ENCODE measurements at places on chromosomes 6 and 20. TPM values are rescaled to one million over a fixed set of nuclear protein-coding genes. Genes with fewer than 3 reads are reported as not detected.
A peak's percentile ranks its signal among the peaks of the same experiment; 100 is the strongest.

The NKAPL gene
- 1.9 TPM for total RNA-seq

The CTCFL gene
- total RNA-seq = 0.17 TPM

The SCRT2 gene
- not detected for total RNA-seq

The TTI1 gene
- total RNA-seq = 19.1 TPM

The ABHD12 gene
- total RNA-seq = 81.1 TPM

The GGTLC1 gene
- total RNA-seq = 0.40 TPM

The ALDH8A1 gene
- total RNA-seq = 1.0 TPM

The DHX16 gene
- 31.2 TPM for total RNA-seq

The LINC00237 gene
- total RNA-seq = not detected

DNA sequence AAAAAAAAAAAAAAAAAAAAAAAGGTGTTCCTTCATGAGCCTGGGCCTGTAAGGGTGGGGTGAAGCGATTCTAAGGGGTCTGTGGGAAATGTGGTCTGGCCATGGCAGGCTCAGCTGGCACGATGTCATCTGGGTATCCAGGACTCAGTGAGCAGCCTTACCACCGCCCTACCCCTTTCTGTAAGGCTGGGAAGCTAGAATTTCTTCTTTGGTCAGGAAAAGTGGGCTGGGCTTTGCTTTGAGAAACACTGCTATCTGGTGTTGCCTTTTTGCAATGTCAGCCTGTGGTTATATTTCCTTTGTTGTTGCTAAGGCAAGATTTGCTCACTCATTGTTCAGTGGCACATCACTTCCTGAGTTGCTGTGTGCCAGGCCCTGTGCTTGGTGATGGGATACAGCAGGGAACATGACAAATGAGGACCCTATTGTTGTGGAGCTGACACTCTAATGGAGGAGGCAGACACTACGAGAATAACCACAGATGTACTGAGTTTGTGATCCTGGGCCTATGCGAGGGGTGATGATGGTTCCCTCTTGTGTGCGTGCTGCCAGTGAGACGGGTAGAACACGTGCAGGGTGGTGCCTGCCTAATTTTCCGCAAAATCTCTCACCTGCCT, 45.9 kb upstream of the ZNFX1 start:
- peak; percentile 34 for DNase-seq

- DNase-seq = no peak
Observed at GRCh38 chr6:22536122-22536521, 33.2 kb upstream of the HDGFL1 start.

- no peak for DNase-seq
Observed at GRCh38 chr6:89214197-89214596, 3.0 kb downstream of the GABRR1 start.

DNA sequence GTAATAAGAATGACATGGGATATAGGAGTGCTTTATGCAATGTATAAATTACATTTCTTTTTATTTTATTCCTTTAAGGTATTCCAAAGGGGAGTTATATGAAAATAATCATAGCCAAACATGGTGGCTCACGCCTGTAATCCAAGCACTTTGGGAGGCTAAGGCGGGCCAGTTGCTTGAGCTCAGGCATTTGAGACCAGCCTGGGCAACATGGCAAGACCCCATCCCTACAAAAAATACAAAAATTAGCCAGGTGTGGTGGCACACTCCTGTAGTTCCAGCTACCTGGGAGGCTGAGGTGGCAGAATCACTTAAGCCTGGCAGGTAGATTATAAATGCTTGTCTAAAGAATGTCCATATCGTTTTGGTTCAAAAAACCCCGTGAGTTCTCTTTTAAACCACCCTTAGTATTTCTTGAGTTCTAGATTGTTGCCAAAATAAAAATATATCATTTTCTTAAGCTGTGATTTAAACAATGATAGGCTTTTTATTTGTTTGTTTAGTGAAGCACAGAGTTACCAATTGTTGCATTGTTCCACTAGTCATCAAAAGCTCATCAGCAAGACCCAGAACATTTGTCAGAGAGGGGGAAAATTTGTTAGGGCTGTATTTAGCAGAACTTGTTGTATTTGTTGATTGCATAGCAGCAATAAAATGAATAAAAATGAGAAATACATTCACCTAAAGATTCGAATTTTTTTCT, 146.2 kb downstream of the KHDC1L start:
- DNase-seq = no peak

- DNase-seq = no peak
Observed at GRCh38 chr6:151690768-151691562, 116.5 kb upstream of the ESR1 start.

GRCh38 chr6:16769986-16770376, 8.7 kb upstream of the ATXN1 start:
- DNase-seq = no peak

GRCh38 chr6:142246960-142247359, 54.8 kb upstream of the ADGRG6 start:
- no peak for DNase-seq

GRCh38 chr6:41635365-41635764, 2.9 kb upstream of the MDFI start:
- no peak for DNase-seq

GRCh38 chr6:31729515-31729978, 448 bp upstream of the DDAH2 start:
- DNase-seq = peak; percentile 94

DNA sequence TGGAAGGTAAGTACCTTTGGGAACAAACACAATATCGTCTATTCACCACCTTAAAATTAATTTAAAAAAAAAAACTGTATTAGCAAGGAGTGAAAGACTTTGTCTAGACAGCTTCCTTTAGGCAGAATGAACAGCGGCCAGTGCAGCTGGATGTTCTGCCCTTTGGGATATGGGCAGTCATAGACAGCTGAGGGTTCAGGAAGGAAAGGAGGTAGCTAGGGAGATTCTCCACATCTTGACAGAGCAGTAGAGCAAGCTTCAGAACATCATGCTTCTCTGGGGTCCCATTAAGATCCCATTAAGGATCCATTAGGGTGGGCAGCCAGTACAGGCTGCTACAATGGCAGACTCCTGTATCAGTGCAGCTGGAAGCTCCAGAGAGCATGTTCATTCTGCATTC, 46.5 kb upstream of the PLCB4 start:
- no peak for DNase-seq

- no peak for DNase-seq
Observed at GRCh38 chr6:79636673-79637072, 5.5 kb downstream of the SH3BGRL2 start.

DNA sequence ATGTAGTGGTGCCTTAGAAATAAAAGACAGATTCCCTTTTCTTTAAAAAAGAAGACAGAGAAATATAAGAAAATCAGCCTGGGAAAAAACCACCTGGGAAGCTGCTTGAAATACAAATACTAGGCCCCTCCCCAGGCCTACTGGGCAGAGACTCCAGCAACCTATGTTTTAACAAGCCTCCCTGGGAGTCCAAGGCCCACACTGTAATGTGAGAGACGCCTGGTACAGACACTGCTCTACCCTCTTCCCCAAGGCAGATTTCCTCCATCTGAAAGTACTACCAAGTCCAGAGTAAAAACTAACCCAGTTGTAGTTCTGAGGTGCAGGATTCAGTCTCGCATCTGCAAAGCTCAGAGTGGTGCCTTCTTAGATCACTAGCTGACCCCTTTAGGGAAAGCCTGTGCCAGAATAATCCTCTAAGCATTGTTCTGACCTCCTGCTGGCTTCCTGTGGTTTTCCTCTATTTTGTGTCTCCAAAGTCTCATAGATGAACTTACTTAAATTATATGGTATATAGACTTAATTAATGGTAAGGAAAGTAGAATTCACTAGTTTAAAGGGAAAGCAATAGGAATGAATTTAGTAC, 270.2 kb upstream of the SLC35B3 start:
- DNase-seq = no peak

GRCh38 chr6:162088091-162088490, 639.5 kb downstream of the PRKN start:
- no peak for DNase-seq

DNA sequence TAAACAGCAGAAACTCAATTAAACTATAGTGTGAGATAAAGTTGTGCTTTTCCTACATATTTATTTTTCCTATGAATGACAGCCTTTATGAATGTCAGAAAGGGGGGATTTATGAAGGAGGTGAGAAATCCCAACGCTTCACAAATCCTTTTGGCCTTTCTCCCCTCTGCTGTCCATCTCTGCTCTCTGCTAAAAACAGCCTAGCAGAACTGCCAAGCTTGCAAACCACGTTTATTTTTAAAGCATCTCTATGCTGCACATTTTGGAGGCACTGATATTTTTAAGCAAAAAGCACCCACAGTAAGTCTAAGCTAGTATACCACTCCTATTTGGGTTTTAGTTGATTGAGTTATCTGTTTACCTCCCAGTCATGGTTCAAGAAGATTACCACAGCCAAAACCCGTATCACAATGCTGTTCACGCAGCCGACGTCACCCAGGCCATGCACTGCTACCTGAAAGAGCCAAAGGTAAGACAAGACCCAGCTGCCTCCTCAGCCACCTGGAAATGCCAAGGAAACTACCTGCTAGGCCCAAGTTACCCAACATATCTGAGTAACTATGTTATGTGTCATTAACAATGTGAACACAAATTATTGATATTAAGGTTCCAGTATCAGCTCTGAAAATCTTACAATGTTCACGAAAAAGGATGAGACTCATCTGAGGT, 96.3 kb downstream of the MTFR2 start:
- no peak for DNase-seq

DNA sequence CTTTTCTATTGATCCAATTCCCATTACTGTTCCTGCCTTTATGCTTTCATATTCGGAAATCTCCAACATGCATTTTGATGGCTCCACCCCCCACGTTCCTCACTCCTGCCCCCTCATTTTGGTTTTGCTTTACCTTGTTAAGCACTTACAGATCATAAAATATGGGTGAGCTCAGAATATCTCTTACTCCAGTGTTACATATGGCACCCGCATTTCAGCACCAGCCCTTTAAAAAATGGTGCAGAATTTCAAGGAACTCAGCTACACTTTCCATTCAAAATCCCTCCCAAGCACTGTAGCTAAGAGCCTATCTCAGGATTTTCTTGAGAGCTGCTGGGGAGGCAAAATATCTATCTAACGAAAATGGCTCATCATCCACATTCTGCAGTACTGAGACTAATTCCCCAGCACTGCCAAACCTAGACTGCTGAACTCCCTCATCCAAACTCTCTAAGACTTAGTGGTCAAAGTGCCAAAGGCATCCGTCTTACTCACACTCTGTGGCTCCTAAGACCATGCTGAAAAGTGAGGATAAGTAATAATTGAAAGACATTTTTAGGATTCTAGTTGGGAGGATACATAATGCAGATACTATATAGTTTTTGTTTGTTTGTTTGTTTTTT, 7.8 kb downstream of the SGK1 start:
- no peak for DNase-seq

DNA sequence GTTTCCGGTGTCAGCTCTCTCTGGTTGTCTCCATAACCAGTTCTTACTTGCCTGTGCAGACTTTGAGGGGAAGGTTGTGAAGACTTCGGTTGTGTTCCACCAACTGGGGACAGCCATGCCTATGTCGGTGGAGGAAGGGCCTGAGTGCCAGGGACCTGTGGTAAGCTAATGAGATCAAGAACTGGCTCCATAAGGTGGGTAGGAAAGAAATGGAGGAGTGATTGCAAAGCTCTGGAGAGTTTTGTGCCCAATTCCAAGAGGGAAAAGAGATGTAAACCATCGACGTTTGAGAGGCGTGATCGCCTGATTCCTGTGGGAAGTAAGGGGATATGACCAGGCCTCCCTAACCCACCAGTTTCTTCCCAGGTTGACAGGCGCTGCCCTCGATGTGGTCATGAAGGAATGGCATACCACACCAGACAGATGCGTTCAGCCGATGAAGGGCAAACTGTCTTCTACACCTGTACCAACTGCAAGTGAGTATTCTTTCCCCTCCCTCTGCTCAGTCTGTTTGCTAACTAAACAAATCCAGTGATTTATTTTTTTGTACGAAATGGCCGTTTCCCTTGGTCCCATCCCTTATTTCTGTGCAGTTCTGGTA, 893 bp downstream of the POLR1H start:
- no peak for DNase-seq

DNA sequence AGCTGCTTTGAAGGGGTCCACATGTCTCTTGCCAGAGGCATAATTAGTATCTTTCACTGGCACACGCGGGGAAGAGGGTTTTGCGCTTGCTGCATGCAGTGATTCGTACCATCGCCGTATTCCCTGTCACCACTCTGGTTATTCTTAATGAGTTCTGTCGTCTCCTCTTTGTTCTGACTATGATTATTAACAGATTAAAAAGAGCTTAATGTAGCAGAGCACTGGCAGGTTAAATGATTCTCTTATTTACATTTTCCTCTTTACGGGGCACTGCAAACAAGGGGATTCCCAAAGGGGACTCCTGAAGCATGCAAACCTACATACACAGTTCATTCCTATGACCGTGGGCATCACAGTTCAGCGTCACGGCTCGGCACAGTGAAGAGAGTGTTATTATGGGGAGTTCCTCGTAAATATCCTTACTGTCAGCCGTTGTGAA, 204.8 kb downstream of the DTNBP1 start:
- DNase-seq = no peak

DNA sequence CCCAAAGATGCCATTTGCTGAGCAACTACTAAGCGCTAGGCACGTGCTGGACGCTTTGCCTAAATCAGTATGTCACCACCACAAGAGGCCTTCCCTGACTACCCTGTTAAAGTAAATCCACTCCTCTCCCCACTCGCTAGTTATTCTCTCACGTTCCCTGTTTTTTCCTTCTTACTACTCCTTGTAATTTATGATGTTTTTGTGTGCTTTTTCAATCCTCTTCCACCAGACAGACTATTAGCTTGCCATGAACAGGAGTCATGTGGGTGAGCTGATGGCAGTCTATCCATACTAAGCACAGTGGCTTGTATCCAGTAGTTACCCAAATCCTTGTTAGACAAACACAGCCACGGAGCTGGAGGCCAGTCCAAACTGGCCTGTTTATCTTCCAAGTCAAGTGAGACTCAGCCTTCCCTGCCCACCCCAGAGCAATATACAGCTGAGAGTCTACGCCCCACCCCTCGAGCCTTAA, 41.2 kb downstream of the C6orf132 start:
- no peak for DNase-seq

- DNase-seq = no peak
Observed at GRCh38 chr6:74343804-74344203, 647.8 kb downstream of the CD109 start.

DNA sequence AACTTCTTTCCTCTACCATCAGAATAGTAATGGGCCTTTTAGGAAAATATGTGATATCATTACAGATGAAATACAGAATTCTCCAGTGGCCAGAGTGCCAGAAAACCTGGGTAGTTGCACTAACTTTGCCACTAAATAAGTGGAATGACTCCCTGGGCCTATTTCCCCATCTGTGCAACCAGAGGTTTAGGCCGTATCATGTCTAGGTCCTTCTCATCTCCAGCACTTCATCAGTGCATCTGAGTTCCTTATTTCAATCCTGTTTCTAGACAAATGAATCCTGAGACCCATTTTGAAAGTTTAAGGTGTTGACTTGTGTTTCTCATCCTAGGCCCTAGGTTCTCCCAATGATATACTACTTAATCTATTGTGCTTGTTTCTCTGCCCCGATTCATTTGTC, 236.2 kb downstream of the CD83 start:
- DNase-seq = no peak

GRCh38 chr6:30752157-30752927, 8.0 kb upstream of the IER3 start:
- DNase-seq = peak; percentile 89
